ENCODE measurements at places on chromosomes 2 and 18. TPM values are rescaled to one million over a fixed set of nuclear protein-coding genes. Genes with fewer than 3 reads are reported as not detected.
A peak's percentile ranks its signal among the peaks of the same experiment; 100 is the strongest.

GRCh38 chr2:237689336-237690131, 62.1 kb downstream of the LRRFIP1 start:
- DNase-seq = no peak

The NEU2 gene
- total RNA-seq = not detected

DNA sequence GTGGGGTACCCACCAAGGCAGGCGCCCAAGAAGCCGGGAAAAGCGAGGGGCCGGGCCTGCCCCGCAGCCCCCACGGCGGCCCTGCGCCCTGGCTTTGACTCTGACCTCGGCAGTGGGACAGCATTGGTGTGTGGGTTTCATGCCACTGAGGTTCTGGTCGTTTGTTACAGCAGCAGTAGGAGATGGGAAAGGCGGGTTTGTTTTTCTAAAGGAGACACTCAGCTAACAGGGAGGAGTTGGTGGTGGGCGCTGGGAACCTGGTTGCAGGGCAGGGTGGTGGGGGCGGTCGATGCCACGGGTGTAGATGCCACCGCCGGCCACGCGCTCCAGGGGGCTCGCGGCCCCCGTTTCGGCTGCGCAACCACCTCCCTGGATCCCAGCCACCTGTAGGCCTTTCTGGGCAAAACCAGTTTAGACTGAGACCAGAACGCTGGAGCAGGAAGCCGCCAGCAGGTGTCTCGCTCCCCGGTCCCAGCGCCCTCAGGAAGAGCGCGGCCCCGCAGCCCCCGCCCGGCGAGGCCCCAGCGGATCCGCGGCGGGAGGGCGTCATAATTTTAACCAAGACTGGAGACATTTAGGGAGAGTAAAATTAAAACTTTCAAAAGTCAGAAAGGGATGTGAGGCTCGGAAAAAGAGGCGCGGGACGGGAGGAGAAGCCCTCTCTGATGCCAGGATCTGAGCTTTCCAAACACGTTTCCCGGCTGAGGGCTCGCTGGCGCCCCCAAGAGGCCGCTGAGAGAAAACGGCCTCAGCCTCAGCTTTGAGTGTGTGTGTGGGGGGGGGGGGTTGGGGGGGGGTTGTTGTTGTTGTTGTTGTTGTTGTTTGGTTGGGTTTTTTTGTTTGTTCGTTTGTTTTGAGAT, 17.4 kb downstream of the CIDEA start:
- peak; percentile 73 for DNase-seq

DNA sequence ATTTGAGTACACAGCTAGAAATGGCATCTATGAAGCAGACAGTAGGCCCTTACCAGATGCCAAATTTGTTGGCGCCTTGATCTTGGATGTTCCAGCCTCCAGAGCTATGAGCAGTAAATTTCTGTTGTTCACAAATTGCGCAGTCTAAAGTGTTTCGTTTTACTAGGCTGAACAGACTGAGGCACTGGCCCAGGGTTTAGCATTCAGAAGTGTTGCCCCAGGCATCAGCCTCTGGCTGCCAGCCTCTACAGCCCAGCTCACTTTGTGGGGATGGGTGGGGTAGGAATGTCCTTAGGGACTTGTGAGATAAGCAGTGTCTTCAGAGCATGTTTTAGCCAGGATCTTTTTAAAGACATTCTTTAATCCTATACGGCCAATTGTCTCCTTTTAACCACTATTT, 51.5 kb upstream of the MGAT5 start:
- DNase-seq = no peak

DNA sequence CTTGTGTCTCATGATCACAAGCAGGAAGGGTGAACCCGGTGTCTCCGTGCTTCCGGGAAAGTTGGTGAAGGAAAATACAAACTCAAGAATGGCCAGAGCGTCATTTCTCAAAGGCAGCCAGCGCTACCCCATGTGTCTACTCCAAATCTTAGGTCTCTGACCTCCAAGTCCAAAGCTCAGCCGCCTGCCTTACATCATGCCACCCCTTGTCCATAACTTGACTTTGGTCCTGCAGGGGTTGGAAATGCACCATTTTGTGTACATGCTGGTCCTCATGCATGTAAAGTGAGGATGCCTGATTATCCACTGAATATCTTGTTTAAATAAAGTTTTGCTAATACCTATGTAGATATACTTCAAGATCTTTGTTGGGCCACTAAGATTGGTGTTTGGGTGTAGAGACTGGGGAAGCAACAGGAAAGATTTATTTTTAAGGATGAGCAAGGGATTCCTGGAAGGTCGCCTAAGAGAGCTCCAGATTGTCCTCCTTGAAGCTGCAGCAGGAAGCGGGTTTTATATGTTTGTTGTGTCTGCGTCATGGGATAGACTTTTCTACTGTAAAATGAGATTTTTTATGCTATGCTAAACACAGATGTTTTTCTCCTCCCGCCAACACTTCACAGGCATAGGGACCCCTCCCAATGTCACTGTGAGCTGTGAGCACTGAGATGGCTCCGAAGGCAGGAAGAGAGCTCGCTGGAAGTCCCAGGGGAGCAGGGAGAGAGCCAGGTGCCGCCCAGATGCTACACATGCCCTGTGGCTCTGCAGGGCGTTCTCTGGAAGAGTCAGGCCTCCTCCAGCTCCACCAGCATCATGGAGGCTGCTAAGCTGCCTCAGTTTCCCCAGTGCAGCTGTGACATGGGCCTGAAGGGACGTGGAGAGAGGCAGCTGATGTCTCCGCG, 176.2 kb upstream of the HDAC4 start:
- no peak for DNase-seq

GRCh38 chr2:126900646-126901319, 2.1 kb downstream of the TEX51 start:
- DNase-seq = peak; percentile 10

All from stomach (tissue), 19 donors.